ENCODE measurements at places on chromosomes 5 and 9.

DNA sequence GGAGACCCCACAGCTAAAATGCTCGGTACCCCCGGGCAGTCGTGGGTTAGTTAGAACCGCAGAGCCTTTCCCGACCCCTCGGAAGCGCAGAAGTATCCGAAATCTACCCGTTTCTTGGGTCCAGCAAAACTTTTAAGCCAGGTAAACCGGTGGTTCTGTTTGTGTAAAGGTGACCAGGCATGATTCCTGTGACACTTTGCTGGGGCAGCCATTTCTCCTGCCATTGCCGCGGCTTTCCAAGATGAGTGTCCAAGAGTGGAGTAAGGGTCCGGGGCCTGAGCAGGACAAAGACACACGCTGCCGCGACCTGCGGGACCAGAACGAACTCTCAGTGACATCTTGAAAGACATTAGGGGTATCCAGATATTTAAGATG lies 655 bp downstream of the MARVELD2 start:
- no peak for DNase-seq

- no peak for DNase-seq
These were observed 26.6 kb downstream of the DEPDC1B start for GRCh38 chr5:60673334-60673733.

DNA sequence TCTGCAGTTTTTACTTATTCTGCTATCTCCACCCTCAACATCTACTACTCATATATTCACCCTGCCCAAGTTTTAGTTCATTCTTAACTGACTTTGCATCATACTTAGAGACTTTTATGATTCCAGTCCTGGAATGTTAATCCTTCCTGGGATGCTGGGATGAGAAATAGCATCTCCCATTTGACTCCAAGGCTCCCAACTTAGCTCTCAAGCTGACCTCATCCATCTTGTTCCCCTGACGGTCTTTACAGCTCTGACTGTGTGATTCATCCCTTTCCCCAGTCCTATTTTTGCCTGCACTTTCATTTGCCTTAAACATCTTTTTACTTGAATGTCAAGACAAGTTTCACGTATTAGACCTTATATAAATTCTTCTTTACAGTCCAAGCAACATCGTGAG lies 297.8 kb downstream of the EPB41L4A start:
- no peak for DNase-seq

- no peak for DNase-seq
These were observed 4.5 kb upstream of the FXN start for GRCh38 chr9:69030851-69031645.

DNA sequence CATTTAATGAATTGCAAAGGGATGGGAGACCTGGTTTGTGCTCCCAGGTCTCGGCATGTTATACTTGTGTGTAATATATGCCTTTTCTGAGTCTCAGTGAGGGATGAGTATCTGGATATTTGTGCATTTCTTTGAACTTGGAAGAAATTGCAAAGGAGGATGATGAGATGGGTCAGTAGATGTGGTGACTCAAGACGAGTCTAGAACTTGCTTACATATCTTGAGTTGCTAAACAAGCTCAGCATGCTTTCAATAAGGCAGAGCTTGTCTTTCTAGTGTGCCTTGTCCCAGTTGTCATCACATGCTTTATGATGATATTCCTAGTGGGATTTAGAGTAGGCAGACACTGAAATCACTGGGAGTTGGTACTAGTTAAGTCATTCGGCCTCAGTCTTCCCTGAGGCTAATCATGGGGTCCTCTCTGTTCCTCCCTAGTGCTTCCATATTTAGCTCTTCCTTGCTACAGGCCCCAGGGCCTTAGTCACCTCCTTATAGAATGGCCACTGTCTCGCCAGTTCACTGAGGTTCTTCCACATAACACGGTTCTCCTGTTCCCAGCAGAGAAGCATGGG lies 222.3 kb downstream of the ARRDC3 start:
- DNase-seq: no peak

- no peak for DNase-seq
These were observed 218.2 kb upstream of the NUDT12 start for GRCh38 chr5:103780794-103781193.

DNA sequence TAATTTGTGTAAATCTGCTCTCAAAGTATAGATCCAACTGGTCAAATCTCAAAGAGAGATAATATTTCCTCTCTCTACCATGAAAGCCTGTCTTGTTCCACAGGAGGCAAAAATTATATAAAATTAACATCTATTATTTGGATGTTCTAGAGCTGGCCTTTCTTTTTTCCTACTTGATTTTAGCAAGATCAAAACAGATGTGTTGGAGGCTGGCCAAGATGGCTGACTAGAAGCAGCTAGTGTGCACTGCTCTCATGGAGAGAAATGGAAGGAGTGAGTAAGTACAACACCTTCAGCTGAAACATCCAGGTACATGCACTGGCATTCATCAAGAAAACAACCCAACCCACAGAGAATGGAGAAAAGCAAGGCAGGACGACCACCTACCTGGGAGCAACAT lies 298.6 kb upstream of the SLC24A2 start:
- no peak for DNase-seq

- DNase-seq: no peak
These were observed 3.8 kb upstream of the FBXW11 start for GRCh38 chr5:172010278-172010677.

DNA sequence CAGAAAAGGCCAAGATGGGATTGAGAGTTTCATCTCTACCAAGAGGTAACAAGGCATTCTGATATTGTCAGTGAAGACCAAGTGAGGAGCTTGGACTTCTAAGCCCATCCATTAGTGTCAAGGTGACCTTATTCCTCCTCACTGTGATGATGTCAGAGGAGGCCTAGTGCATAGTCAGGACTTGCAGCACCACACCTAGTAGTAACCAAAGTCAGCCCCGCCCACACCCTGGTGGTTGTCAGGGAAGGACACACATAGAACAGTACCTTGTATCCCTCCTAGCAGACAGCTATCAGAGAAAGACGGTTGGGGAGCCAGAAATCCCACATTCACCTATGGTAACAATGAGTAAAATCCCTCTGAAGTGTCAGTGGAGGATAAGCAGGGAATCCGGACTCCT lies 111.7 kb downstream of the AP3B1 start:
- DNase-seq: no peak

- no peak for DNase-seq
These were observed 27.2 kb downstream of the RUSC2 start for GRCh38 chr9:35517131-35517530.

GRCh38 chr9:37026931-37027581 lies 7.0 kb downstream of the PAX5 start:
- DNase-seq: no peak

- no peak for DNase-seq
These were observed 23.5 kb upstream of the ATG10 start for GRCh38 chr5:81948349-81948748.

GRCh38 chr5:7659420-7659819 lies 191.5 kb downstream of the CFAP90 start:
- no peak for DNase-seq

DNA sequence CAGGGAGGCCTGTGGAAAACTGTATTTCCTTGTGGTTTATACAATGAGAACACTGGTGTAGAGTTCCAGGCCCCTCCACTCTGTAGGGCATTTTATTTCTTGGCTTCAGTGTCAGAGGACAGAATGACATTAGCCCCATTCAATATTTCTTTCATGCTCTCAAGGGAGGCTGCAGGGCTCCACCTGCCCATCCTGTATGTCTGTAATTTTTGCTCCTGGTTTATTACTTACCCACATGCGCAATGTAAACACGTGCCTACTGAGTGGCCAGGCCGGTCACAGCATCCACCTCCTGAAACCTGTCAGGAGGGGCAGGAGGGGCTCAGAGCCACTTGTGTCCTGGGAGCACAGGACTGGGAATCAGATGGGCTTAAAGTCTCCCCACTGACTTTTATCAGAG lies 82.4 kb downstream of the GADD45G start:
- no peak for DNase-seq

All from stimulated activated CD8-positive, alpha-beta memory T cell treated with anti-CD3 and anti-CD28 coated beads, Interleukin-2, amount 100 ng/mL, for 1 hour (primary cell).